ENCODE measurements at places on chromosomes 5 and 9.
A peak's percentile ranks its signal among the peaks of the same experiment; 100 is the strongest.

GRCh38 chr9:98993570-98993945 is 49.9 kb downstream of the COL15A1 start:
- DNase-seq: no peak

DNA sequence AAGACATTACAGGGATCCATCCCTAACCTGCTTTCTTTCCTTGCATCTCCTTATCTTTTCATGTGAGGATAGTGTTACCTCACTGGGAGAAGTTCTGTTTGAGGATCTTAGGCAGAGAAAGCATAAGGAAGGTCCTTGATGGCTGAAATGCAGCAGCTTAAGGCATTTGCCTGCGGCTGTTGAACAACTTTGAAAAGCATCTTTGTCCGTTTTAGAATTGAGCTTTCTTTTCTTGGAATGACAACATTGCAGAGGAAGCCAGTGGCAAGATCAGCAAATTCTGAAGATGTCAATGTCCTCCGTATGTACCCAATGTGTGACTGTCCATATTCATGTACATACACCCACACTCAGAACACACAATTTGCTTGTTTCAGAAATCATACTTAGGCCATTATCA is 436.2 kb downstream of the GABRG2 start:
- no peak for DNase-seq

DNA sequence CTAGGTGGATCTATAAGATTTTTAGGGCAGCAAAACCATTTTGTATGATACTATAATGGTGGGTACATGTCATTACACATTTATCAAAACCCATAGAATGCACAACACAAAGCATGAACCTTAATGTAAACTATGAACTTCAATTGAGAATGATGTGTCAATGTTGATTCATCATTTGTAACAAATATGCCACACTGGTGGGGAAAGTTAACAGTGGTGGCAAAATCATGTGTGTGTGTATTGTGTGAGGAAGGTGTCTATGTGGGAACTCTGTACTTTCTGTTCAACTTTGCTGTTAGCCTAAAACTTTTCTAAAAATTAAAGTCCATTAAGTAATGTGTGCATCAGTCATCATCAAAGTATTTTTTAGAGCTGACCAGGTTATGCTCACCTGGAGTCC is 38.9 kb downstream of the HAVCR1 start:
- no peak for DNase-seq

DNA sequence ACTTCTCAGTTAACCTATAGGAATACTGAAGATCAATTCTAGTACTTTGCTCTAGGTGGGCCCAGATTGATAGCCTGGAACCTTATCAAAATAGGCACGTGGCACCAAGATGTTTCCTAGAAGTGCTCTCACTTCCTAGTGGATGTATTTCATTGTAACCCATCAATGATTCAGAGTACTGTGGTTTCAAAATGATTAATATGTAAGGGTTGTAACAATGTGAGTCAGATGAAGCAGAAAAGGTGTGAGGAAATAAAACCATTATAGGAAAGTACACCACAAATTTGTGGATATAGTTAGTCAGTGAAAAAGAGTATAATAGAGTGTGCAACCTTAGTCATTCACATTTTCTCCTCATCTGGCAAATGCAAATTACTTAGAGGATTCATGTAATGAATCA is 177.3 kb upstream of the FST start:
- peak; percentile 79 for DNase-seq

DNA sequence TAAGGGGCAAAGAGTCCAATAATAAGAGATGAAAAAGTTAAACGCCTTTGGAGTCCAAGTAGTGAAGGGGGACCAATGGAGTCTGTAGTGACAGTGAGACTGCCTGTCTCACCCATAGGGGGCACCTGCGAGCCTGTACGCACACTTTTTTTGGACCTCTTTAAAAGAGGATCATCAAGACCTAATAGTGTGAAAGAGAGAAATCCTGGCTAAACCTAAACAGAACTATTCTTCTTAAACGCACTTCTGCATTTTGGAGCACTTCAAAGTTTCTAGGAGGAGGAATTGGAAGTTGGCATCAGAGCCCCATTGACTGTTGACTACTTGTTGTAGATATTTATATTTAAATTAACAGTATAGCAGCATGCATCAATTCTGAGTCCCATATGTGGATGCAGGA is 636.1 kb upstream of the KLF4 start:
- no peak for DNase-seq

- no peak for DNase-seq
These were observed 2.7 kb downstream of the SYNPO start for GRCh38 chr5:150642991-150643710.

Data from HFFc6 (cell line).